ENCODE measurements at places on chromosomes 4 and X.

DNA sequence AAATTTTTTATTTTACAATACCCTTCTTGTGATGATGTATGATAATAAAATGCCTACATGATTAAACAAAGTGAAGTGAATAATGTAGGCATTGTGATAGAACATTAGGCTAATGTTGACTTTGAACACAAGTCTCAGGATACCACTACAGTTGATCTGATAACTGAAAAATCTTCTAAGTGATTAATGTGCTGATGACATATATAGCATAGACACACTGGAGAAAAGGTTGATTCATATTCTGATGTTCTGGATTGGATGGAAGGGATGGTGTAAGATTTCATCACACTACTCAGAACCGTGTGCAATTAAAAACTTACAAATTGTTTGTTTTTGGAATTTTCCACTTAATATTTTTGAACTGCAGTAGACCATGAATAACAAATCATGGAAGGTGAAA is 738.5 kb downstream of the TECRL start:
- DNase-seq: no peak

GRCh38 chr4:88742561-88742960 is 44.9 kb upstream of the NAP1L5 start:
- no peak for DNase-seq

- no peak for DNase-seq
Measured at GRCh38 chrX:68832101-68832416, 3.2 kb downstream of the EFNB1 start.

- DNase-seq: peak; percentile 9
Measured at GRCh38 chr4:18075823-18076433, 54.4 kb upstream of the LCORL start.

GRCh38 chrX:138651494-138651893 is 60.0 kb downstream of the FGF13 start:
- no peak for DNase-seq

DNA sequence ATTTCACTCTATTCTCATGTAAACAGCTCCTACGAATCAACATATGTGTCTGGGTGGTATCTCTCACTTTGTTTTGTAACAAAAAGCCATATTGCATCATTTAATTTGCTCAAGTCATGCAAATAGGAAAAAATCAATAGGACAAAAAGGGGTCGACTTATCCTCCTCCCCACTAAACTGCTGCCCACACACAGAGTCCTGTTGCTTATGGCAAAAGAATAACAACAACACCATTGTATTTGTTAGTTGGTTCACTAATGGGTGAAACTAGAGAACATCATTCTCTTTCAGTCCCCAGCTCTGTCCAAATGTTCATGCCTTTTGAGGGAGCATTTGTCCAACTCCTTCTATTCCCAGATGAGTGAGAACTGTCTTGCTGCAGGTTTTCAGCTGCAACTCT is 2.1 kb downstream of the HHIP start:
- DNase-seq: no peak

DNA sequence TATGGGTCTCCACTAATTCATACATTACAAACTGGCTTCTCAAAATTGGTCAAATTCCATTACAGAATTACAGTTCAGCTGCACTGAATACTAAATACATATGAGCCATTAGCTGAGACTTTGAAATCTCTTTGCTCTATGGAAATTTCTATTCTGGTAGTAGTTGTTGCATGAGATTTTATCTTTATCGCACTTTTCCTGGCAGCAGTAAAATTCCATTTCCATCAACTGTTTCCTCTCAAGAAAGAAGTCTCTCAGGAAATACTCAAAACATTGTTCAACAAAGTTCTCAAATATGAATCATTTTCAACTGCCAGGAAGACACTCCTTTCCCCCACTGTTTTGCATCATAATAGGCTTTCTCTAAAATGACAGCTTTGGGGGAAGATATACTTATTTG is 51.3 kb downstream of the ATP11C start:
- no peak for DNase-seq

DNA sequence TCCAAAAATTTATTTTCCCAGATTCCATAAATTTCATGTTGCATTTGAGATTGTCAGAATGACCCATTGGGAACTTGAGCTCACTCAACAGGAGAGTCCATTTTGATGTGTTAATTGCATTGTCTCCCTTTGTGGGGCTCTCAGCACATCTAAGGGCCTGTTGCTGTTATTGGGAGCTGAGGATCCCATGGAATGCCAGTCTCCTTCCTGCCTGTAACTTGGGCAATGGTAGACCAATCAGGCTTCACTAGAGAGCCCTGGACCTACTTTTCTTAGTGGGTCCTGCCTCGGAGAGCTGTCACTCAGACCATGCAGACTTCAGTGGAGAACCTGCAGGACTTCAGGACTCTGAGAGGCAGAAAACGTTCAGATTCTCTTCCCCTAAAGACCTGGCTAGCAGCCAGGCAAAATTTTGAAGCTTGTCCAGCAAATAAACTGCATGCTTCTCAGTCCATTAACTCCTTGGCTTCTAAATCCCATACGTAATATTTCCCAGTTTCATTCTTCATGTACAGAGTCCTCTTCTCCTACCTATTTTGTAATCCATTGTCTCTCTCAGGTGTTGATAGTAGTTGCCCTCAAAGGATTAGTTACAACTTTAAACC is 25.1 kb downstream of the OCRL start:
- DNase-seq: no peak

DNA sequence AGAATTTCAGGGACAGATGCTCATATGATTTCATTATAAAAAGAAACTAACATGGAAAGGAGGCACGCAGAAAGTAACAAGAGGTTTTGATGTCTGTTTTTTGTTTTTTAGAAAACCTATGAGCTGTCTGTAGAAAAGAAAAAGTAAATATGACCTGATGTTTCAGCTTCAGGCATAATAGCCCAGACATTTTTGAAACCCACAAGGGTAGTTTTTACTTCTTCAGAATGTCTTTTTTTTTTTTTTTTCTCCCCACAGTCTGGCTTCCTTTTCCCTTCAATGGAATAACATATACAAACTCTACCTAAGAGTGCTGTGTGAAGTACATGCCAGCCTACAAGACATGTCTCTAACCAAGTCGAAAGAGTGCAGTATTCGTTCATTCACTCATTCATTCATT is 18.3 kb upstream of the STX18 start:
- no peak for DNase-seq

DNA sequence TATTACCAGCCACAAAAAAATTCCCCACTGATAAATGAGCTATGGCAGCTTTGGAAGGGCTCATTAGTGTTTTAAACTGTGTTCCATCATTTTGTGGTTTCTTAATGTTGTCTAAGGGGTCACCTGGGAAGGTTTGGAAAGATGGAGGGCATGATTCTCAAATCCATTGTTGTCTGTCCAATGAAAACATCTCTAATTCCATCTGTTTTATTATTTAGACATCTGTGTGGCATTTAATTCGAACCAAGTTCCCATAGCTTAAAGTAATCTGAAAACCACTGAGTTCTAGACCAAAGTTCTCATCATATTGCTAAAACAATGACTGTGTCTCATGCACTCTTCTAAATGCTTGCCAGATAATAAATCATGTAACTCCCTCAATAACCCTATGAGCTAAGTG is 103.8 kb upstream of the PPP3CA start:
- no peak for DNase-seq

- no peak for DNase-seq
Measured at GRCh38 chr4:147723326-147723725, 8.6 kb upstream of the ARHGAP10 start.

- DNase-seq: no peak
Measured at GRCh38 chr4:95528388-95528948, 20.3 kb downstream of the UNC5C start.

DNA sequence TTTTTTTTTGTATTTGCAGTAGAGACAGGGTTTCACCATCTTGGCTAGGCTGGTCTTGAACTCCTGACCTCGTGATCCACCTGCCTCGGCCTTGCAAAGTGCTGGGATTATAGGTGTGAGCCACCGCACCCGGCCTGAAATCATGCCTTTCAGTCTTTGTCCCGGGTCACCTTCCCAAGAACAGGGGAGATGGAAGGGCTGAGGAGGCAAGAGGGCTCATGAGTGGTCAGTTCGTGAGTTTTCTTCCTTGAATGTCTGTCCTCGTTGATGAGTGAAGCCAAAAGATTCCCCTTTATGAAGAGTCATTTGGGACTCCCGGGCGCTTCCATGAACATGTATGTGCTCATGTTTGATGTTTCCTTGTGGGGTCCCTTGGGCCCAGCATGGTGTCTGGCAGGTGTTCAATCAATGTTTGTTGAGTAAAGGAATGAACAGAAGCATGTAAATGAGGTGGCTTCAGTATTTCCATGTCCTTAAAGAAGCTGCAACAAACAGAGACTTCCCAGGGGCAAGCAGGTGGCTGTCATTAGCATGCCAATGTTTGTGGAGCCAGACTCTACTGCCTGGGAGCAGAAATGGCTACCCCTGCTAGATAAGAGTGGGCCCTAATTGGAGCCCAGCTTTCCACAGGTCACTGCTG is 3.4 kb upstream of the SEPTIN6 start:
- DNase-seq: no peak

DNA sequence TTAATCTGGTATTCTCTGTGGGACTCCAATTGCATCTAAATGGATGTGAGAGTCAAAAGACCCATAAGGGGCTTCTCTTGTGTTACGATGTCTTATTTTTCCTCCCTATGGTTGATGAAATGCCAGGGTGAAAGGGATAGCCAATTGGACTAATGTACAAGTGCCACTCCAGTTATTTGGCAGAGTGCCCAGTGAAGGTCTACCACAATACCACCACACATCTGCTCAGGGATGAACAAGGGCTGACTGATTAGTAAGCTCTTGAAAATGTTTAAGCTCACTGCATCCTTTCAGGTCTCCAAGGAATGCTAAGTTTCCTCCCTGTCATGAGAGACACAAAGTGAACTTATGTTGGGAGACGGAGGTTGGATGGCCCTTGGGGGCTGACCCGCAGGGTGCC is 57.8 kb downstream of the HEPH start:
- no peak for DNase-seq

DNA sequence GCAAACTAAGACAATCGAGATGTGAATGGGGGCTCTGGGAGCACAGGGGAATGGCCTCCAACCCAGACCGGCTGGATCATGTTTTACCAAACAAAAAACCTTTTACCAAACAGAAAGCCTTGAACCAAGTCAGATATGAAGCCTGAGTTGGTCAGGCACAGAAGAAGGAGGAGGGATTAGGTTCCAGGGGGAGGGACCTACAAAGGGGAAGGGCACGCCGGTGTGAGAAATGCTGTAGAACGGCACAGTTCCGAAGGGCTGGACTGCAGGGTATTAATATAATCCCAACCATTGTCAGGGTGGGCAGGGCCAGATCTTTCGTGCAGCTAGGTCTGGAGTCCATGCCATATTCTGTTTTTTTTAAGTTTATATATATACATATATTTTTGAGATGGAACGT is 52.9 kb upstream of the NYX start:
- no peak for DNase-seq

GRCh38 chrX:44906542-44906941 is 33.6 kb downstream of the KDM6A start:
- DNase-seq: no peak

- DNase-seq: peak; percentile 86
Measured at GRCh38 chr4:2787230-2788100, 5.4 kb upstream of the SH3BP2 start.

DNA sequence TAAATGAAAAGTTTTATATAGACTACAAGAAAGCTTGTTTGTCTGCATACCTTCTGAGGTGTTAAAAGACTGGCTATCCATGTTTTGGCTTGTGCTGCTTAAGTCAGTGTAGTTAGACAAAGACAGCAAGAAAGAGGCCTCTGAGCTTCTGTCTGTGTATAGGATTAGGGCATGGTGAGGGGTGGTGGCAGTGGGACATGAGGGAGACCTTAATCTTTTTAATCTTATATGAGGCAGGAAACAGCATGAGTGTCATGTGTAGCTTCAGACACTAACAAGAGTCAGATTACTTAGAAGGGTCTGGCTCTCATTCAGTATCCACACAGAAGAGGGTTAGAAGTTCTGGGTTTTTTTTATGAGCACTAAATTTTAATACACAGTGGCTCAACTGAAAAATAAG is 213.3 kb downstream of the GABRG1 start:
- no peak for DNase-seq

- no peak for DNase-seq
Measured at GRCh38 chr4:98506462-98507132, 151.8 kb downstream of the TSPAN5 start.
